ENCODE measurements at places on chromosomes 5 and 9.

DNA sequence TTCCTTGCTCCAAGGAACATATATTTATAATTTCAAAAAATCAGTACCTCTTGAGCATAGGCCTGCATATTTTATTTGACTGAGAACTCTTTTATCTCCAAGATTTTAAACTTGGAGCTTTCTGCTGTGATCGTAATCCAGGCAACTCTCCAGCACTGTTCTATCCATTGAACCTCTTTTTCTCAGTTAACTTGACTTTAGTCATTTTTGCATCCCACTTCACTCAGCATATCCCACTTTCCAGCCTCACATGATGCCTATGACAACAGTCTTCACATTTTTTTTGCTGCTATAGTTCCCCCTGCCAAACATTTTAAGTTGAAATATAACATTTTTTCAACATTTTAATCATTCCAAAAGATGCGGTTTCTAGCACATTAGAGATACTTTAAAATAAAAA is 9.1 kb upstream of the PSIP1 start:
- no peak for DNase-seq

DNA sequence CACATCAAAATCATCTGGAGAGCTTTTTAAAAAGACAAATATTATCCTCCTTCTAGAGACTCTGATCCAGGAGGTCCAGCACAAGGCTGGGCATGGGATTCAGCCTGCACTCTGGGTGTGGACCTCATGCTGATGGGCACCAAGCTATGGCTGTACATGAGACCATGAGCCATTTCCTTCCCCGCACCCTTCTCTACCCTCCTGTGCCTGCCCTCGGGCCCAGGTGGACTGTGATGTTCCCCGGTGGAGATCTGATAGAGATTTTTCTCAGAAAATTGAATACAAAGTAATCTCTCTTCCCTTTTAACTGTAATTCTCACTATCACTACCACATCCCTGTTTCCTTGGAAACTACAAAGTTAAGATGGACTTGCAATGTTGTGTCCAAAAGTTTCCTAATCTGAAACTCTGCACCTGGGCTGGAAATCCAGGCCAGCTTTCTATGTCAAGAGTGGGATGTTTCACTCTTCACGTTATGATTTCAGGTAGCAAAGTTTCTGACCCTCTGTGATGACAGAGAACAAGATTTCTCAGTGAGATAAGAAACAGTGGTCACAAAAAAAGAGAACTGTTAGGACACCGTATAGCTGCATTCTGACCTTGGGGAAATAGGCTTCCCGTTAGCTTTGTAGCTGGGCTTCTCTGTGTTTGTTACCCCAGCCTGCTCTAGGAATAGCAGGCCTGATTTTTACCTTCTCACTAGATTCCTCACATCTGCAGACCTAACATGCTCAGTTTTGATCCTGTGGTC is 11.5 kb downstream of the SFXN1 start:
- no peak for DNase-seq

DNA sequence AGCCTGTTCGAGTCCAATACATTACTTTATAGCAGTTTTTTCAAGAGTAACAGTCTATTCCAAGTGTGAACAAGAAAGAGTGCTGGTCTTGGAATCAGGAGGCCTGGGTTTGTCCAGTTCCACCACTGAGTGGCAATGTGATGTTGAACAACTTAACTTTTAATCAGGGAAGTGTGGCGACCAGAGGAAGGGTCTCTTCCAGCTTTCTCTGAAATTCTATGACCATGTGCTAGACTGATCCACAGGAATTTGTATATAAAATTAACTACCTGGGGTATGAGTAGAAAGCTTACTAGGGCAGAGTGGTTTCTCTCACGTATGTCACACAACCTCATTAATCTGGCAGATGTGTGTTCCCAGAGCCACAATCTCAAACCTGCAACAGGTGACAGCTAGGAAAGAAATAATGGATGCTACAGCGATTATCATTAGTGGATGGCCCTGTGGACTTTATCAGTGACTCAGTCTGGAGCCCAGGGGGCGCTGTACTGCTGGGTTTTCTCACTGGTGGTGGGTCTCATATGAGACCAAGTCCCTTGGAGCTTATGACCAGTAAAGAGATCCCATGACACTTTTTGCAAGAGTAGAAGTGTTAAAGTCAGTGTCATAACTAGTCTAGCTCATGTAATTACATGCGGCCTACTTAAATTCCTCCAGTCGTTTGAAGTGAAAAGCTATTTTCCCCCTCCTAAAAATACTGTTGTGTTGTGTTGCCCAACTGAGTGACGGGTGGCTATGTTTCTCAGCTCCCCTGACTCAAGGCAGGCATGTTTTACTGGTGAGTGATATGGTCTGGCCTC is 116.5 kb downstream of the GDNF start:
- DNase-seq, result no peak

- no peak for DNase-seq
These were observed 57.9 kb upstream of the ANKH start for GRCh38 chr5:14929293-14930065.

DNA sequence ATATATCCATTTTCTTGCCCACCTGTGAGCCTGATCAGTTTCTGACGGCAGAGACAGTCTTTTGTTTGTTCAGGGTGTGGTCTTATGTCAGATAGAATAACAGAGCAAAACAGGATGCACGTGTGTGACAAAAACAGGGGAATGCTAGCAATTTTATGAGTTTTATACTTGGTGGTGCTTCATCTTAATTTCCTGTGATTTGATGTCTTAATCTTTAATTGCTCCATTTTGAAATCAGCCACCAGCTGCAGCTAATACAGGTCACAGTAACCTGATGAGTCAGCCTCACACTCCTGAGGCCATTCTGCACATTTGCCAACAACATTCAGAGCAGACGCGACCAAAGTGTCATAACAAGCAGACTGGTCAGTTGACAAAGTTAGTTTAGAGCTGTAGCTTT is 42.3 kb upstream of the JMY start:
- DNase-seq, result no peak

- DNase-seq, result no peak
These were observed 392.5 kb downstream of the KDM4C start for GRCh38 chr9:7150153-7150890.

DNA sequence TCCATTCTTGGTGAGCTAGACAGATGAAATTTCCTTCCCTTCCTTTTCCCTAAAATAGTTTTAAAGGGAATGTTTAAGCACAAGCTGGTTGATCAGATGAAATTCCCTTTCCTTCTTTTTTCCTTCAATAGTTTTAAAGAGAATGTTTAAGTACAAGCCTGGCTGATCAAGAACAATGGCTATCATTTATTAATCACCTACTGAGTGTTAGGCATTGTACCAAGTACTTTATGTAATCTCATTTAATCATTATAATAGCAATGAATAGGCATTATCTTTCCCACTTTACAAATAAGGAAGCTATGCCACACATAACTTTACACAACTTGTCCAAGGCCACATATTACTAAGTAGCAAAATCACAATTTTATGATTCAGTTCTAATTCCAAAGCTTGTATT is 152.0 kb upstream of the ACOT12 start:
- DNase-seq, result no peak

GRCh38 chr5:42270771-42271170 is 152.5 kb upstream of the GHR start:
- no peak for DNase-seq

GRCh38 chr9:21836437-21837161 is 34.2 kb downstream of the MTAP start:
- DNase-seq, result peak; percentile 92

DNA sequence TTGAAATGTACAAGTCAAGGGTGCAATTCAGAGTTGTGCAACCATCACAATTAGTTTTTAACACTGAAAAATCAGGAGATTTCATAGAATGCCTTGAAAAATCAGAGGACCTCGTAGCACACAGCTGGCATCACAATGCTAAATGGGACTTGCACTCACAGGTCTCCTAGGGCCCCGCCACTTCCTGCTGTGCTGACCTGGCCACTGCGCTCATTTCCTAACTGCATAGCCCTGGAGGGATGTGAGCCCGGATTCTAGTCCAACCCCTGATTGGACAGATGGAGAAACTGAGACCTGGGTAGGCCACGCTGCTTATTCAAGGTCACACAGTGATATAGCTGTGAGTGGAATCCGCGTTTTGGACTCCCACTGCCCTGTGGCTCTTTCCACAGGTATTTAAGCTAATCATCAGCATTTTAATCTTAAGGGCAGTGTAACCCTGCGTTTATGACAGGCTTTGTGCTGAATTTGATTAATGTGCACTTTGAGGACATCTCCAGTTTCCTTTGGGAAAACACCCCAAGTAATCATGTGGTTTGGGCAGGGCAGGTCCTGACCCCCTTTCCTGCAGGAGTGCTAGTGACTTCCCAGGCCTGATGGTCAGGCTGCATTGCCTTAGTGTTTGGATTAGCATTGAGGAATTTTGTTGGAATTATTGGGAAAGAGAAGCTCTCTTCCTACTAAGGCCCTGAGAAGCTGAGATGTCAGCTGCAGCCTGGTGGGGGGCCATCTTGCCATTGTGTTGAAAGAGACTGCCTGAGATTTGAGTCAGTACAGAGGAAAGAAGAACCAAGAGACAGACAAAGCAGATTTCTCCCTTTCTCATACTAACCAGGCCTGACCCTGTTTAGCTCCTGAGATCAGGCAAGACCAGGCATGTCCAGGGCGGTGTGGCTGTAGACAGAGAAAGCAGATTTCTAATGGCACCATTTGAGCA is 36.2 kb downstream of the STC2 start:
- DNase-seq, result no peak

- no peak for DNase-seq
These were observed 144.9 kb downstream of the CEP120 start for GRCh38 chr5:123278284-123278683.

- DNase-seq, result no peak
These were observed 42.6 kb downstream of the MLLT3 start for GRCh38 chr9:20579524-20580314.

GRCh38 chr5:53856506-53856905 is 296.1 kb downstream of the NDUFS4 start:
- DNase-seq, result no peak

DNA sequence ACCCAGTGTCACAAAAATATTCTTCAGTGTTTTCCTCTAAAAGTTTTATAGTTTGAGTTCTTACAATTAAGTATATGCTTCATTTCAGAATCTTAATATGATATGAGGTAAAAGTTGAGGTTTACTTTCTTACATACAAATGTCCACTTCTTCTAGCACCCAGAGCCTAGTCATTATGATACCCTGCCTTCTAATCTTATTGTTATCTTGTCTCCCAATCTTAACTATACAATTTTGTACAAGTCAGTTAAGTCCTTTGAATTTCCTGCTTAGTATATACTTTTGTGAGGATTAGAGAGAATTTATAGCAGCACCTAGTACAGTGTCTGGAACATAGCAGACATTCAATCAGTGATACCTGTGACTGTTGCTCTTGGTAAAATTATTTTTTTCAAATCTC is 29.3 kb downstream of the RAD50 start:
- DNase-seq, result no peak

GRCh38 chr9:357560-357959 is 142.9 kb downstream of the DOCK8 start:
- no peak for DNase-seq

DNA sequence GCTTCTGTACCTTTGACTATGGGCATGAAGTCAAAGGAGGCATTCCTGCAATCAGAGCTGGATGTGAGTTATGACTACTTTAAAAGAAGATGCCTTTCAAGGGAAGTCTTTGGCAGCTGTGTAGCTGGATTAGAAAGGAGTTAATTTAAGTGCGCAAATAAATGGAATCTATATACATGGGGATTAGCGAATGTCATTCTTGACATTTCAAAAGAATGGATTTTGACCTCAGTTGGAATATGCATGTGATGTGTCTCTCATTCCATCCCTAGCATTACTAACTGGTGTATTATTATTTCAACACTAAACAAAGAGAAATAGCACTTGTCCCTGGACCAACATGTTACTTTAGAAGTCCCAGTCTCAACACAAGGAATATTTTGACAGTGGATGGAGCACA is 359.6 kb upstream of the SLC24A2 start:
- DNase-seq, result no peak

- no peak for DNase-seq
These were observed 133.8 kb upstream of the SLC24A2 start for GRCh38 chr9:19922476-19923118.

GRCh38 chr9:128276008-128276573 is at the start of gene SWI5:
Gene SWI5, plus strand, starts transcription at chr9:128276276.
- DNase-seq, result peak; percentile 99

DNA sequence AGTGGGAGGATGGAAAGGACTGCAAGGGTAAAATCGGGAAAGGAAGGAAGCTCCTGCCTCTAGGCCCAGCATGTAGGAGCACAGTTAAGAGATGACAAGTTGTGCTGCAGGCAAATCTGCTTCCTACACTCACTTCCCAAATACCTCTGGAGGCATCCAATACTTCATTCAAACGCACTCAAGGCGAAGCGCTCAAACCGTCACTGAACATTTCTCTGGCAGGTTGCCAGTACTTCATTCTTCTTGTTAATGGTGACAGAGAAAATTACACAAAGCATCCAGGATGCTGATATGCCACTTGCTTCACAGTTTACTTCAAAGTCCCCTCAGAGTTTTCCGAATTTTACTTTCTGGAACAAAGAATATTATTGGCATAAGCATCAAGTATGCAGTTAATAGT is 59.8 kb downstream of the NREP start:
- no peak for DNase-seq

DNA sequence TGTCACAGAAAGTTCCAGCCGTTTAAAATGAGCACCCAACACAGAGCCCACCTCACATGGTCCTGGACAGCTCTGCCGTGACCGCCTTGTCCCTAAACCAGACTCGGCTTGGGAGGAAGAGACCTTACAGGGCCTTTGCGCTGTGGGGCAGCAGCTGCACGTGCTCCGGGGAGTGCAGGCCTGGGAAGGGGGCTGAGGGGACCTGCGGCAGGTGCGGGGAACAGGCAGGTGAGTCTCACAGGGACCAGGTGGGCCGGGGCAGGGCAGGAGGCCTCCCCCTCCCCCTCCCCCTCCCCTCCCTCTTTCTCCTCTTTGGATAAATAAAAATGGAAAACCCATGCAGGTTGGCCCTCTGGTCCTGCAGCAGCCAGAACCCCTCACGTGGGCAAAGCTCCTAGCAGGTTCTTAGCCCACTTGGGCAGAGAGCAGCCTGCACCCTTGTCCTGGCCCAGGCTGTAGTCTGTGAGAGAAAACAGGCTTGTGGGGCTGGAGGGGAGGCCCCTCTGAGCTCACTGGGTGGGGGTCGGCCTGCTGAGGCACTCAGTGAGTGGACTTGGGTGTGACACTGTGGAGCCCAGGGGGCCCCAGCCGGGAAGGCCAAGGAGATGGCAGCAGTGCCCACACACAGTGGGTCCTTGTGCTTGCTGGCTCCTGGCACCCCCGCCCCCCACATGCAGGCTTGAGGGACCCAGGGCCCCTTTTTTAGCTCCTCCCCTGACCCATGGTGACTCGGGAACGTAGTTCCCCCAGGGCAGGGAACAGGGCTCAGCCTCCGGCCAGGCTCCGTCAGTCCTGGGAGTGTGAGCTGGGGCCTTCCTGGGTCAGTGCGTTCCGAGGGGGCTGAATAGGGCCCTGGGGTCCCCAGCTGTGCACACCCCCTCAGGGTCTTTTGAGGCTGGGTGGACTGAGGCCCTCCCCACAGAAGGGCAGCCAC is 40.0 kb upstream of the CACNA1B start:
- no peak for DNase-seq

All from AG09319 (cell line).